ENCODE measurements at places on chromosomes 4 and X.

- no peak for DNase-seq
Measured at GRCh38 chr4:63393544-63393943, 1015.7 kb downstream of the TECRL start.

GRCh38 chr4:34182306-34182705, 2062.0 kb downstream of the ARAP2 start:
- no peak for DNase-seq

- no peak for DNase-seq
Measured at GRCh38 chr4:175146799-175147198, 228.6 kb downstream of the ADAM29 start.

GRCh38 chrX:106927700-106928099, 7.5 kb downstream of the CLDN2 start:
- no peak for DNase-seq

- DNase-seq, result no peak
Measured at GRCh38 chrX:68443155-68443868, 10.0 kb upstream of the OPHN1 start.

DNA sequence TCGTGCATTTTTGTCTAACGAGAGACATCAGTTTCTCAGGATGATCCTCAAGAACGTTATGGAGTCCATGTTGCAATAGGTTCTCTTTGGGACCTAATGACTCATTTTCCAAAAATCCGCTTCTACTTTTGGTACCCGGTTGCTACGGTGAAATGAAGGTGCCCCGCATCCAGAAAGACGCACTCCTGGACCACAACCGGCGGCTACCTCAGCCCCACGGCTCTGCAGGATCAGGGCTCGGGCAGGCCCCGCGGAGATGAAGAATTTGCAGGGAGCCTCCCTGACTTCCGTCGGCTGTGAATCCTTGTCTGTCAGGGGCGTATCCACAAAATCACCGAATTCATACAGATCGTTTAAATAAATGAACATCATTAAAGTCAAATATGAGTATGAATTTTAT, 15.6 kb downstream of the GTPBP6 start:
- DNase-seq, result no peak
